ENCODE measurements at places on chromosomes 3 and 15.

GRCh38 chr3:49723296-49723627 lies 489 bp downstream of the GMPPB start:
- peak; percentile 52 for DNase-seq

DNA sequence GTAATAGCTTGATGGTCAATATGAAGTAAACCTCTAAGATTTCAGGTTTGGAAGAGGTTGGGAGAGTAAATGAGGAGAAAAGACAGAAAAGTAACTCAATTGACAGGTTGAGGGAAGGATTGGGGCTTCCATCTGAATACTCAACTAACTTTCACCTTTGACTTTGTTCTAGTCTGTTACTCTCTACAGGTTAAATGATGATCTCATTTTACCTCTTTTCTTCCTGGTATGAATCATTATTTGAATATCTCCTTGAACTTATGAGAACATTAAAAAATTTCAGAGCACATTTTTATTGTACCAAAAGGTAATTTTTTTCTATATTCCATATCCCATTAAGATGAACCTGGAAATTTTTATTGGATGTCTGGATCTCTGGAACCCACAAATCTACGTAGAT lies 87.9 kb upstream of the KCNH8 start:
- DNase-seq: no peak

DNA sequence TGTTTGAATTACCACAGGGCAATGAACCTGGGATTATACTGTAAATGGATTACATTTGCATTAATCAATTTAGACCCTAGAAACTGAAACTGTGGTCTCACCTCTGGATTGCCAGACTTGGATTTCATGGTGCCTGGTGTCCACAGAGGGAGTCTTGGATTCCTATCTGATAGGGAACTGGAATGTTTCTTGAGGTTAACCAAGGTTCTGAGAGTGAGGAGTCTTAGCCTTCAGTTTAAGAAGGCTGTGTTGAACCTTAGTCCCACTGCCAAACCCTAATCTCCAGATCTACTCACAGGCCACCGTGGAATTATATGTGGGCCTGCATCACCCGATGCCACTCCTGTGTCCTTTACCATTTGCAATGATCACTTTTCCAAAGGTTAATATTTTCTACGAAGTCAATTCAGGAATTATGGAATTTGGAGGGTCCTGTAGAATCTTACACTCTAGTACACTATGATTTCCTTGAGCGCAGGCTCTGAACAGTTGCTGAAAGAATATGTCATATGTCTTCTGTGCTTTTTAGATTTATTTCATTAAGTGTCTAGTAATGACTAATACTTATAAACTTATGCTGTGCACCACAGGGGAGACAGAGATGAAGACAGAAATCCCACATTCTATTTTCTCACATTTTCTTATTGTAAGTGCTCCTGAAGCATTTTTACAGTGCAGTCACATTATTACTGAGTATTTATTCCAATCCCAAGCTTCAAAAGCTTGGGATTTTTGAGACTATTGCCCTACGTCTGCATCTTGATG lies 87.9 kb downstream of the EFL1 start:
- no peak for DNase-seq

DNA sequence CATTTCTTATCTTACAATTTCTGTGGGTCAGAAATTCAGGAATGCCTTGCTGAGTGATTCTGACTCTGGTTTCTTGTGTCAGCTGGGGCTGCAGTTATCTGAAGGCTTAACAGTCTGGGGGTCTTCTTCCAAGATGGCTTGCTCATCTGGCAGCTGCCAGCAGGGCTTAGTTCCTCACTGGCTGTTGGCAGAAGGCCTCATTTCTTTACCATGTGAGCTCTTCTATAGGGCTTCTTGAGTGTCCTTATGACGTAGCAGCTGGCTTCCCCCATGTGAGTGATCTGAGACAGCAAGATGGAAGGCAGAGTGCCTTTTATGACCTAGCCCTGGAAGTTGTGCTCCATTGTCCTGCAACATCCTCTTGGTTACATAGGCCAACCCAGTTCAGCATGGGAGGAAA lies 82.0 kb upstream of the PDZRN3 start:
- no peak for DNase-seq

- no peak for DNase-seq
Measured at GRCh38 chr3:139440639-139441556, 35.4 kb downstream of the RBP2 start.

- no peak for DNase-seq
Measured at GRCh38 chr15:85977586-85977985, 102.1 kb upstream of the AGBL1 start.

GRCh38 chr3:62712746-62713145 lies 162.5 kb downstream of the CADPS start:
- no peak for DNase-seq

DNA sequence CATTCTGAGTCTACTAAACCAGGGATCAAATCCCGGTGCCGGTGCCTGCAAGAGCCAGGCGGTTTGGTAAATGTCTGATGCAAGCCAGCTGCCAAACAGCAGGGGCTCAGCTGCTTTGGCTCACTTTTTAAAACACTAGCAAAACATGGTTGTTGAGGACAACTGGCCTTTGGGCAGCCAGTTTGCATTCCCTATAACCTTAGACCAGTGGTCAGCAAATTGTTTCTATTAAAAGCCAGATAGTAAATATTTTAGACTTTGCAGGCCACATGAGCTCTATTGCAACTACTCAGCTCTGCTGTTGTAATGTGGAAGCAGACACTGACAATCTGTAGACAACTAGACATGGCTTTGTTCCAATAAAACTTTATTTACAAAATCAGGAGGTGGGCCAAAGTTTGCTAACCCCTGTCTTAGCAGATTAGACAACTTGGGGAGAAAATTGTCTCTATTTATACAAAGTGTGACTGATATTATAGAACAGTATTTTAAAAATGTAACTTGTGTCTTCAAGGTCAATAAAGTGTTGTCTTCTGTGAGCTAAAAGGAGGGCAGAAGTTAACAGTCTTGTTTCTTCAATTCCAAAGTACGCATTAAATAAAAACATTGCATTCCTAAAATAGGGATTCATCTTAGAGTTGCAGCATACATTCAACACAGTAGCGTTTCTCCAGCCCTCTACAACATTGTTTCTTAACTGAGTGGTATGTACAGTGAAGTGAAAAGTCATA lies 67.6 kb downstream of the SSUH2 start:
- no peak for DNase-seq

DNA sequence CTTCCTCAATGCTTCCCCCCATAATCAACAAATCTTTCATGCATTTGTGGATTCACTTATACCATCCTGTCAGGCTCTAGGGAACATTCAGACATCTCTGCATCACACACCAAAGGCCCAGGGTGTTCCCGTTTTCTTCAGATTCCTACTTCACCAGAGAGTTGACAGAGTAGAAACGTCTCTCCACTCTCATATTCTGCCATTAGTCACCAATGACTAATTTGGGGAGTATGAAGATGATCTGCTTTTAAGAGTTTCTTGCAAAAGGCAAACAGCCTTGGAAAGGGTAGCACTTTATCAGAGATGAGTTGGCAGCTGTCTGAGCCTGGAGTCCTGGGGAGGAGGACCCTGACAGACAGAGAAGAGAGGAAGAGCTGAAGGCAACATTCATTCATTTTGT lies 55.8 kb upstream of the DGKG start:
- no peak for DNase-seq

DNA sequence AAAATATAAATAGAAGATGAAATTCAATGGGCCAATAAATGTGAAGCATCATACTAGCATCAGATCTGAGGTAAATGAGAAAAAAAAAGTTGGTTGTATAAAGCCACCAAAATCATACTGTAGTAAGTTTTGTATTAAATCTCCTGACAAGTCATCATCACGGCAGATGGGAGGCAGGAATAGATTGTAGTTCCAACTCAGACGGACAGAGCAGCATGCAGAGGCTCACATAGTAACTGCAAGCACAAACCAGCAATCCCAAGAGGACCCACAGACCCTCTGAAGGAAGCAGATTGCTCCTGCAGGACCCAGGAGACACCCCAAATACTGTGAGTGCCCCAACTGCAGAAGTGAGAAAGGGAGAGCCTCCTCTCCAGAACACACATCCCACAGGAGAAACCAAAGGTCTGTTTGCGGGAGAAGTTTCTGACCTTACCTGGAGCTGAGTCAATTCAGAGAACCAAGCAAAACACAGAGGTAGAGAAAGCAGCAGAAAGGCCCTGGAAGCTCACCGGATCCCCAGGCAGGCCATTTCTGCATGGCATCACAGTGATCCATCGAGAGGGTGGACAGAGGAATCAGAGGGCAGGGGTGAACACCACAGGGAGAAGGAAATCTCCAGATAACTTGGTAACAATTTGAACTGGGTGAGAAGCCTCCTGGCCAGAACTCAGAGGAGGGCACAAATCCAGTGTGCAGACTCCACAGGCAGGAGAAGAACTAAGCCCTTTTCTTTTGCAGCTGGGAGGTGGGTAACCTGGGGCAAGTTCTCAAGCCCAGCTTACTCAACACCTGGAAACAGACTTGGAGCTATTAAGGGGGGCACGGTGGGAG lies 141.6 kb upstream of the ARHGEF26 start:
- no peak for DNase-seq

- DNase-seq: no peak
Measured at GRCh38 chr3:12158387-12159226, at the start of gene TIMP4. TSS of gene TIMP4 (minus strand) at chr3:12158912. CDS start at chr3:12158840, 72 bp downstream.

DNA sequence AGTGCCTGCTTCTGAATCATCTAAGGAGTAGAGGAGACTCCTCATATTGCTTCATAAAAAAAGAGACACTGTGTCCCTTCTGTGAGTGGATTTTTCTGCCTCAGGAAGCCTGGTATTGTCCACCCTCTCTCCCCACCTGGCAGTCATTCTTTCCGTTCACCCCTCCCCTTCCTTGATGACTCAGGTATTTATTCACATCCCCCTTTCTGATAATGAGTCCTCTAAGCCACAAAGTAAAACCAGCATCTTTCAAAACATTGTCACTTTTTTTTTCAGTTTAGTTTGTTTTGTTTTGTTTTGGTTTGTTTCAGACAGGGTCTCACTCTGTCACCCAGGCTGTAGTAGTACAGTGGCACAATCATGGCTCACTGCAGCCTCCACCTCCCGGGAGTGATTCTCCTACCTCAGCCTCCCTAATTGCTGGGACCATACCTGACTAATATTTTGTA lies 65.2 kb upstream of the UBE2E1 start:
- no peak for DNase-seq

DNA sequence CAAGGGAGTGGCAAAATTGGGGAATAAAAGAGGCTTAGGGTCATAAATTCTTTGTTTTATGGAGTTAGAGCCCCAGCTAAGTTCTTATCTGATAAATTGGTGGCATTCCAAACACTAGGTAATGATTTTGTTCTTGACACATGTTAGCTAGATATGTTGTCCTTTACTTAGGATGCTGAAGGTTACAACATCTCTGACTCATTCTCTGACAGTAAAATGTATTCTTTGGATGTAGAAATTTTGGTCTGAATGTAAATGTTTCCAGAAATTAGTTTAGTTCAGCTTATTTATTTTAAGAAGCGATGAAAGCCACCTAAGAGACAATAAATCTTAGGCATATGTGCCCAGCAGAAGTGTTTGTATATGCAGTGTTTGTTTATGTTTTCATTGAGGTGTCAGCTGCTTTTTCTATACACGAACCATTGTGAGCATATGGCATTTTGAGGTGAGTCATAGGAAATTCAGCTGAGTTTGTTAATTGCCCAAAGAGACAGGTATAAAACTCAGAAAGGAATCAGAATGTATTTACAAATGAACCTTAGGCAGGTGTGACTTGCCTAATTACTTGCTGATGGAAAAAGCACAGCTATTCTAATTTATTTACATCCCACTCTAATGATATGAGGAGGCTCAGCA lies 247.7 kb downstream of the AGBL1 start:
- no peak for DNase-seq

GRCh38 chr15:69496001-69496400 lies 43.4 kb downstream of the RPLP1 start:
- no peak for DNase-seq

GRCh38 chr3:66164155-66164554 lies 56.6 kb upstream of the SLC25A26 start:
- no peak for DNase-seq

- DNase-seq: no peak
Measured at GRCh38 chr3:58299839-58300516, 6.1 kb upstream of the RPP14 start.

DNA sequence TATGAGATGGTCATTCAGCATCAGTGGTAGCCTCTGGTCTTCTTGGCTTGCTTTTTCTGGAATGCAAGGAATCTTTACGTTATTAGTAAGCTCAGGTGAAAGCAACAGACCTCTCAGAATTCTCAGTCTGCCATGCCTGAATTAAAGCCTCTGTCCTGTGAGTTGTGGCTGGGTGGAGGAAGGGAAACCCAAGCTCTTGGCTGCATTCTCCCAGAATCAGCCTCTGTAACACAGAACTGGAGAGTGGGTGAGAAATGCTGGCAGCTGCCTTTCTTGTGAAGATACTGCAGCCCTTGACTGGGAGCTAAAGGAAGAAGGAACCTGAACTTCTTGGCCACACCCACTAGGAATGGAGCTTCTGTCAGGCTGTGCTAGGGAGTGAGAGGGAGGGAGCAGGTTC lies 505.8 kb downstream of the EPHA3 start:
- DNase-seq: no peak

DNA sequence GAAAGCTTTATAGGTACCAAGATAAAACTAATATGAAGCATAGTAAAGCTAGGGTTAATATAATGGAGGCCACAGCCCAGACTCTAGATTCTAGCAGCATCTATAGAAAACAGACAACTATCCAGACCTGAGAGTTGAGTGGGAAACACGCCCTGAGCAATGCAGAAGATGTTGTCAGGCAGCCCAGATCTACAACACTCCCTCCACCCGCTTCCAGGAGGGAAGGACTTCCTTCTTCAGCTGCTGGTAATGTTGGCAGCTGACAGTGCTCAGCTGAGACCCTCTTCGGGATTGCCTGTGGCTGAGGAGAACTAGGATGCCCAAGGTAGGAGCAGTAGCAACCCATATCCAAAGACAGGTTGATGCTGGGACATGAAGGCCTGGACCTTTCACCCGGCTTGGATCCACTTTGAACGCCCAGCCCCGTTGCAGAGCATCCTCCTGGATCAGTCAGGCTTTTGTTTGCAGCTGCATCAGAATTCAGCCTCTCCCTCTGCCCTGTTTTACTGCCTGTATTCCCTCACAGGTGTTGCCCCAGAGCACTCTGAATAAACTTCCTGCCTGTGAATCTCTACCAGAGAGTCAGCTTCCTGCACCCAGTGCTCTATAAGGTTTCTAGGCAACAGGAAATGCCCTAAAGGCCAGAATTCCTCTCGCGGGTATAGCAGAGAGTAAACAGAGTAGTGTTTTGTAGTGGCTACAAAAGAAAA lies 174.7 kb upstream of the IL12A start:
- no peak for DNase-seq

DNA sequence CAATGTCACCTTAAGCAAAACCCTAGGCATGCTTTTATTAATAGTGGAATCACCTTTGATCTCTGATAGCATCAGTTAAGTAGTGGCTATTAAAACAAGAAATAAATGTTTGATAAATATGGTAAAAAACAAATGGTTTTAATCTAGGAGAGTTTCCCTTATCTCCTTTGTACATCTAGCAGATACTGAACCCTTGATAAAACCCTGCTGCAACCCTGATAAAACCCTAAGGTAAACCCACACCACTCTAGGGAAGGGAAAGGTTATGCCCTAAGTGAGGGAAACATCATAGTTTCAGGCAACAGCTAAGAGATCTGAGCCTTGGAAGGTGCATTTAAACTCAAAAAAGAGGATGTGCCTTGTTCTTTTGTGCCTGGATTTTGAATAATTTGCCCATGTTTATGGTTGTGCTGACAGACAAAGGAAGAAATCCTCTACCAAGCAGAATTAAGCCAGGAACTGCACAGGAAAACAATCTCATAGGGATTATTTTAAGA lies 309.7 kb downstream of the FGF12 start:
- no peak for DNase-seq
